ENCODE measurements at places on chromosomes 7 and 10.

- no peak for DNase-seq
These were observed 276.7 kb downstream of the NXPH1 start for GRCh38 chr7:8710124-8710523.

GRCh38 chr10:78301891-78302738 is 268.5 kb downstream of the RPS24 start:
- no peak for DNase-seq

- DNase-seq = no peak
These were observed 452.2 kb upstream of the SORCS1 start for GRCh38 chr10:107616463-107617410.

GRCh38 chr10:2619472-2619871 is 447.9 kb upstream of the PFKP start:
- no peak for DNase-seq

DNA sequence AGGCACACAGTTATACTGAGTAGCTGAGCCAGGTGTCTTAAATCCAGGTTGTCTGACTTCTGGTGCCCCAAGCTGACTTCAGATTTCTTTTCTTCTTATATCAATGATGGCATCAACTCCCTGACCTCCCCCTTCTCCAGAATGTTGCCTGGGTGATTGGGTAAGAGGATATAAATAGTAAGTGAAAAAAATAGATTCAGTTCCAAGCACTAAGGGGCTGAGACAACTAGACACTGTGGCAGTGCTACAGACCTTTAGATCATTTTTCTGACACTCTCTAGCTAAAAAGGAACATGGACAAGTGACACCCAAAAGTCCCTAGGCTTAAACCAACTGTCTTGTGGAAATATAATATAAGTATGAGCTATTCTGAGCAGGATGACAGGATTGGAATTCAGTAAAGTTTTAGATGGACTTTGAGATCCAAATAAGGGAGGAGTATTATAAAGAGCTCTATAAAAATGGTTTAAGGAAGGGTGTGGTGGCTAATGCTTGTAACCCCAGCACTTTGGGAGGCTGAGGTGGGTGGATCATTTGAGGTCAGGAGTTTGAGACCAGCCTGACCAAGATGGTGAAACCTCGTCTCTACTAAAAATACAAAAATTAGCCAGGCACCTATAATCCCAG is 589.1 kb upstream of the GALNT17 start:
- no peak for DNase-seq

DNA sequence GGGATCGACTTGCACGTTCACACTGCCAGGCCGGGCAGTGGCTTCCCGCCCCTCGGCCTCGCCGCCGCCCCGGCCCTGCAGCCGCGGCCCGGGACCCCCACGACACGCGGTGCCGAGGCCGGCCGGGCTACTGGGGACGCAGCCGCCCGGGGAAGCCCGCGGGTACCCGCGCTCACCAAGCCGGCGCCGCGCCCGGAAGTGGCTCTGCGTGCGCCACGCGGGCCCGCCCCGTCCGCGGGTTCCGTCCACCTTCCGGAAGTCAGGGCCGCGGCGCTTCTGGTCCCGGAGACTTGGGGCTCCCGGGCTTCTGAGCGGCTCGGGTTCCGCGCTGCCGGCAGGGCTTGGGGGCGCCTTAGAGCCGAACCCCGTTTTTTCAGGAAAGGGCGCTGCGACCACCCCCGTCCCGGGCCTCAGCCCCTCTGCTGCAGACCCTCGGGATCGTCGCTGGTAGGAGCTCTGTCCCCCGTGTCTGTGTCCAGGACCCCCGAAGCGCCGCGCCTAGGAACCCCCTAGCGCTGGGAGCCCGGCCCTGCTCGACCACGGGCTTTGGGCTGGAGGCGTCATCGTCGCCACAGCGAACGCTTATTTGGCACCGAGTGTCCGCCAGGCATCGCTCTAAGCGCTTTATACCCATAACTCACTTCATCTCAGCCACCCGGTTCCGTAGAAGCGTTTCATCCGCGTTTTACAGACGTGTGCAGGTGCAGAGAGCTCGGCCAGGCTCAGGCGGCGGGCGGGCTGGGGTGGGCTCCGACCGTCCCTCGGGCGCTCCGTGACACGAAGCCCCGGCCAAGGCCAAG is at the start of gene PSMG3:
TSS of gene PSMG3 (minus strand) at position 200 of the 800 bp plus-strand sequence. CDS start 693 bp downstream, outside the sequence.
- peak; percentile 86 for DNase-seq

DNA sequence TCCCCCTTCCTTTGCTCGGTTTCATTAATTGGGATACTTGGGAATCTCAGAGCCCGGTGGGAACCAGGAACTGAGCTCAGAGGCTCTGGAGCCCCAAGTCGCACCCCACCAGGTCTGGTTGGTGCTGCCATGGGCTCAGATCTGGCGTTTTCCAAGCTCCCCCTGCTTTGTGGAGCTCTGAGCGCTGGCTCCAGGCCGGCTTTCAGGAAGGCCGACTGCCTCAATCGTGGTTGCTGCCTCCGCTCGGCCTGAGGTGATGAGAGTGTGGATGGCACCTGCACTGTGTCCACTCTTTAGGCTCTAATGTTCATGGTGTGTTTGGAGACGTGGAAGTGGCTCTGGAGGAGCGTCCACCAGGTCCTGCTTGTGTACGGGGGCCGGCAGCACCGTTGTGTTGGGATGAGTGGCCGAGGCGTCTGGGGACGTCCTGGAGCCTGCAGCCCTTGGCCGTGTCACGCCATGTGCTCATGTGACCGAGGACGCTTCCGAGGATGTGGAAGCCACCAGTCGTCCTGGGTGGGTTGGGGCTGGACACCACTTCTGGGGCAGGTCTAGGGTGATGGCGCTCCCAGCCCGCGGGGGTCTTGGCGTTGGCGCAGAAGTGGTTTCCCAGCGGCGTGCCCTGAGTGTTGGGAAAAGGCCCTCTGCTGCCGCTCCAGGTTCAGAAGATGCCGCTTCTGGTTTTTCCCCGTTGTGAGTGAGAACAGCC is 8.2 kb downstream of the INPP5A start:
- DNase-seq = no peak

DNA sequence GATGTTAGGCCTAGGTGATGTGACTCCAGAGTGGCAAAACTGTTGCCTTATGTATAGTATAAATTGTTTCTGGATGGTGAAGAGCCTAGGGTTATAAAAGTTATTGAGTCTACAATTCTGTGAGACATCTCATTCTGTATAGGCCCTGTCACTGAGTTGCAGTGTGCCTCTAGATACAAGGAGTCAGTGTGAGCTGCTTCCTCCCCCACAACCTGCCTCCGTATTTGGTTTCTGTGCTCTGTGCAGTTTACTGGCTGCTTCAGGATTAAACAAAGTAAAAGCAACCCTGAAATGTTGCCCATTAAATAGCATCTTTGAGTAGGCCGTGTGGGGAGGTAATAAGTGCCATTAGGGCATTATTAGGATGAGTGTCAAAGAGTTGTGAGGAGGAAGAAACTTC is 1.9 kb upstream of the IFRD1 start:
- no peak for DNase-seq

DNA sequence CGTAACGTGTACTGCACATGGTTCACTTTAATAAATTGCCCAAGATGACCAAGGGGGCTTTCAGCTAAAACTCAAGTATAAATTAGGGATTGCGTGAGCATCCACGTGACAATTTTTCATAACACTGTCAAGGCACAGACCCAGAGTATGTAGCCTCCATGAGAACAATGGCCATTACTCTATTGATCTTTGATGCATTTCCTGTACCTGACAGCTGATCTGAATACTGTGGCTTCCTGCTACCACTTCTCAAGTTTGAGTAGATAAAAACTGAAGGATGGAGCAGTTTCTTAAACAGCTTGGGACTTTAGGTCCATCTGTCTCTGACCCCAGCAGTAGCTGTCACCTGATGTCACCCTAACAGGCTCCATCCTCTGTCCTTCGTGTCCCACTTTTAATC is 98.9 kb downstream of the ABCC2 start:
- DNase-seq = no peak

- DNase-seq = no peak
These were observed 339.2 kb upstream of the PODXL start for GRCh38 chr7:131895541-131896164.

- DNase-seq = no peak
These were observed 128.6 kb downstream of the OAT start for GRCh38 chr10:124289851-124290795.

DNA sequence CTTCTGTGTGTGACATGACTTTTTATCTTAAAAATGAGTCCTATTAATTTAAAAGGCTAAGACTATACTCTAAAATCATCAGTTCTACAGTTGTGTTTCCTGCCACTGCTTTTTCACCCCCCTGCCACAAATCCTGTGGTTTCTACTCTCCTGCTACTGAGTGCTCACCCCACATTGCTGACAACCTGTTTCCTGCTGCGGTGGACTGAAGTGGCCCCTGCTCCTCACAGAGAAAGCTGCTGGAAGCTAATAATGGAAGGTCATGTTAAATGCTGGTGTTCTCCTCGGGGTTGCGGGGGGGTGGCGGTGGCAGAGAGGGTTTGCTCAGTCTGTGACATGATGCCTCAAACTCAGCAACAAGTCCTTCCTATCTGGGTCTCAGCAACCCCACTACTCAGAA is 113.2 kb upstream of the INHBA start:
- no peak for DNase-seq

GRCh38 chr7:157795643-157796042 is 458.8 kb downstream of the DNAJB6 start:
- no peak for DNase-seq

- no peak for DNase-seq
These were observed 10.3 kb downstream of the SLK start for GRCh38 chr10:103977204-103977603.

GRCh38 chr10:112938808-112939482 is 11.1 kb upstream of the TCF7L2 start:
- no peak for DNase-seq

DNA sequence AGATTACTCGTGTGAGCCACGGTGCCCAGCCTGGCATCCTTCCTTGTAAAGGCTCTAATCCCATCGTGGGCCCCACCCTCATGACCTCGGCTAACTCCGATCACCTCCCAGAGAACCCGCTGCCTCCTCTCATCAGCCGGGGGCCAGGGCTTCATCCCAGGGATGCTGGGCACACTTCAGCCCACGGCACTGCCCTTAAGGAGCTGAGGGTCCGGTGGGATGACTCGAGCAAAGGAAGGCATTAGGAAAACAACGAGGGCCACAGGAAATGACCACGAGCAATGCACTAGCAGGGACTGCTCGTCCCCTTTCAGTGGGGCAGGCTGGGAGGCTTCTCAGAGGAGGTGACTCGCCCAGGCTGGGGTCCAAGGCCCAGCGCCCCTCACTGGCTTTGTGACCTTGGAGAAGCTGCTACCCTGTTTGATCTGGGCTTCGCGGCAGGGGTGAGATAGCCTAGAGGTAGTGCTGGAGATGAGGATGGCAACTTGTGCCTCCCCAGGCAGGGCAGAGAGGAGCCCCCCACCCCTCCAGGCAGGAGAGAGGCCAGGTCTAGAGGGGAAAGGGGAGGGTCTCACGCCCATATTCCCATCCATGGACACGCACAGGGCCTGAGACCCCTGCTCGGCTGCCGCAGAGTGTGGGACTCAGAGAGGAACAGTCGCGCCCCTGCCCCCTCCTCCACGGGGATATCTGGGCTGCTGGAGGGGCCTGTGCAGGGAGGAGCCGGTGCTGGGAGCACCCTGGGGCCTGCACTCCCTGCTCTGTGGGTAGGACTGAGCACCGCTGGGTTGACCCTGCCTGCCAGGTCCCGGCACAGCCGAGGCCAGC is 26.8 kb downstream of the ELFN1 start:
- DNase-seq = no peak

GRCh38 chr10:69897432-69897831 is 95.7 kb downstream of the COL13A1 start:
- no peak for DNase-seq

DNA sequence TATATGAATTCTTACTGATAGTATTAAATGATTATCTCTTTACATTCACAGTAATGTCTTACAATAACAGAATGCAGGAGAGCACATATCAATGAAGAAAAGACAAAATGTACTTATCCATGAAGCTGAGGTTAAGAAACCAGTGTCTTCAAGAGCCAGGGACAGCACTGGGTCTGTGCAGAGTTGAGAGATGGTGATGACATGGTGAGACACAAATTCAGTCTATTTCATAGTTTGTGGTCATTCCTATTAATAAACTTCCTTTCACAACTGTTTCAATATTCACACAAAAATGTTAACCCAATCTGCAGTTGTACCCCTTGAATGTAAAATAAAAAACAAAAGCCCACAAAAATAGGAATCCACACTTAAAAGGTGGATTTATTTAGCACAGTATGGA is 5.3 kb upstream of the MAGI2 start:
- no peak for DNase-seq

Data from effector memory CD8-positive, alpha-beta T cell (primary cell).